GM12878 (cell line): ENCODE measurements at places on chromosomes 7 and 10. TPM values are rescaled to one million over a fixed set of nuclear protein-coding genes. Genes with fewer than 3 reads are reported as not detected.

DNA sequence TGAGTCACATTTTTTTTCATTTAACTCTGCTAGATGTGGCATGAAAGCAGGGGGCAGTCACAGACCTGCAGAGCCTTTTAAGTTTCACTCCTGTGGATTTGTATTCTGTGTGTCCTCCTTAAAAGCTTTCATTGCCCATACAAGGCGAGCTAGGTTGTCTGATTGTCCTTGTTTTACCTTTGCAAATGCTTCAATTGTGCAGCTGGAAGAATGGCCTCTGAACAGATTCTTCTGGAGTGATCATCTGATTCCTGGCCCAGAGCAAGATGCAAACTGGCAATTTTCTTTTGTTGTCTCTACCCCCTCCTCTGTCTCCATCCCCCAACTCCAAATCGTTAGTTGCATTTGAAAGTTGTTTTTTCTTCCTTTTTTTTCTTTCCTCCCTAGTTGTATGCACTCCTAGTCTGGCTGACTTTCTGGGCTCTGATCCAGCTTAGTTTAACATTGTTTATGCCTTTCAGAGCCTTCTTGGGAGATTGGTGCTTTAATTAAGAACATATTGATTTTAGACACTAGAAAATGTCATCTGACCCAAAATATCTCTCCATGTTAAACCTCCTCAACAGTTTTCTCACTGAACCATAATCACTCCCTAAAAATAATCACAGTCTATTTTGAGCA lies 150.2 kb downstream of the REEP3 start:
- H3K36me3 ChIP-seq: no peaks in the 10 kb centered on the region
- H3K27ac ChIP-seq: no peak overlapping the region
- H3K4me3 ChIP-seq: no peak overlapping the region
- H3K27me3 ChIP-seq: no peaks in the 10 kb centered on the region

DNA sequence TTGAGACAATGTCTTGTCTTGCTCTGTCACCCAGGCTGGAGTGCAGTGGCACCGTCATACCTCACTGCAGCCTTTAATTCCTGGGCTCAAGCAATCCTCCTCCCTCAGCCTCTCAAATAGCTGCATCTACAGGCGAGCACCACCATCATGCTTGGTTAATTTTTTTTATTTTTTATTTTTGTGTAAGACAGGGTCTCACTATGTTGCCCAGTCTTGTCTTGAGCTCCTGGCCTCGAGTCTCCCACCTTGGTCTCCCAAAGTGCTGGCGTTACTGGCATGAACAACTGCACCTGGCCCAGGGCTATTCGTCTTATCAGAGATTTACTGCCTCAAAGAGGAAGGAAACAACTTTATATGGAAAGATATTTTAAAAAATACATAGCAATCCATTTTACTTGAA lies 102.8 kb upstream of the NUPR2 start:
- H3K4me3 ChIP-seq: no peak overlapping the region
- no peaks in the 10 kb centered on the region for H3K36me3 ChIP-seq
- DNase-seq: no peak
- no peaks in the 10 kb centered on the region for H3K27me3 ChIP-seq
- no peak overlapping the region for H3K27ac ChIP-seq

DNA sequence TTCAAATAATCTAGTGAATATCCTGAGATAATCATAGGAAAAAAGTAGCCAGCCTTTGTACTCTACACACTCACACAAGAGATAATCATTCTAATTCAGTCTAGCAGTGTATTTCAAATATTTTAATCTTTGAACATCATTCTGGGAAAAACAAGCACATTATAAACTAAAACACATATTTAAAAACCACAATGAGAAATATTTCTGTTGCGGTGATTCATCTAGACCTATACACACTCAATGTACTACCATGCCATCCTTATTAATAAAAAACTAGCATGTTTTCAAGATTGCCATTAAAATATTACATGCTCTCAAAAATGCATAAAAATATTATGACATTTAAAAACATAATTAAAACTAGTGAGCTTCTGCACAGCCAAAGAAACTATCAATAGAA lies 11.8 kb downstream of the COG5 start:
- no peak overlapping the region for H3K4me3 ChIP-seq
- DNase-seq: no peak
- H3K36me3 ChIP-seq: 0 out of 2 replicates have a peak, but pooled peaks cover 5% of the 10 kb centered on the region
- H3K27ac ChIP-seq: no peak overlapping the region
- no peaks in the 10 kb centered on the region for H3K27me3 ChIP-seq

COBL gene
- total RNA-seq: 0.03 and 0.21 TPM in 2 replicates
